CD8-positive, alpha-beta memory T cell (primary cell): ENCODE measurements at places on chromosomes 13 and 19. TPM values are rescaled to one million over a fixed set of nuclear protein-coding genes. Genes with fewer than 3 reads are reported as not detected.

The UQCR11 gene
- polyA plus RNA-seq, result 613 TPM

The HSPH1 gene
- 50.5 TPM for polyA plus RNA-seq

The ZNF426 gene
- polyA plus RNA-seq, result 17.9 TPM

The FLT3LG gene
- 148 TPM for polyA plus RNA-seq

The CDX2 gene
- not detected for polyA plus RNA-seq

The URI1 gene
- polyA plus RNA-seq, result 35.6 TPM

The TNNI3 gene
- not detected for polyA plus RNA-seq

The ANKLE1 gene
- 0.47 TPM for polyA plus RNA-seq

The ONECUT3 gene
- polyA plus RNA-seq, result not detected

The CD37 gene
- 188 TPM for polyA plus RNA-seq

The MBD3L3 gene
- polyA plus RNA-seq, result not detected

The MIR17HG gene
- 0.26 TPM for polyA plus RNA-seq
